ENCODE measurements at places on chromosomes 2 and 18.

GRCh38 chr18:43571078-43571689 is 293.9 kb upstream of the SYT4 start:
- DNase-seq, result no peak

- no peak for DNase-seq
Observed at GRCh38 chr2:8116661-8117060, 565.2 kb upstream of the ID2 start.

DNA sequence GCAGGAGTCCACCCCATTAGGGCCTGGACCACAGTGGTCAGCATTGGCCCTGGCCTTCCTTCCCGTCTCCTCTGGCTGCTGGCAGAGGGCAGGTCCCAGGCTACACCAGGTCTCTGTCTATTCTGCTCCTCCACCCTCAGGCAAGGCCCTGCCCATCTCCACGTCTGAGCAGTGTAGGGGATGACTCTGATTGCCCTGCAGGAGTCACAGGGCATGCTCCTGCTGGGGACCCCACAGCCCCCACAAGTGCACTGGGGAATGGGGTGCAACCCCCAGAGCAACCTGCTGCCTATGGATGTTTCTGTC is 40.0 kb downstream of the STK25 start:
- no peak for DNase-seq

DNA sequence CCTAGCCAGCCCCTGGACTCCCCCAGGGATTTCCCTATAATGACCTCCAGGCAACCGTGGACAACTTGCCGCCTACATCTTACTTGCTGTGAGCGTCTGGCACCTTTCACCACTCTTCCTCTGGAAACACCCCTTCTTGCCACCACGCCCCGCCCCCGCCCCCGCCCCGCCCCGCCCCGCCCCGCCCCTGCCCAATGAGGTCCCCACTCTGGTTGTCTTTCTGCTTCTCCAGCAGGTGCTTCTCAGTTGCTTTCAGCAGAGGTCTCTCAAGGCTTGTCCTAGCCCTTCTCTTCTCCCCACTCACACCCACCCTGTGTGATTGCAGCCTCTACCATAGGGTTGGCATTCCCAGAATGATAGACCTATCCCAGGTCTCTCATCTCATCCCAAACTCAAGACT is 214.5 kb downstream of the EN1 start:
- DNase-seq, result no peak

GRCh38 chr18:70781860-70782453 is 493.1 kb downstream of the SOCS6 start:
- DNase-seq, result peak; percentile 71

DNA sequence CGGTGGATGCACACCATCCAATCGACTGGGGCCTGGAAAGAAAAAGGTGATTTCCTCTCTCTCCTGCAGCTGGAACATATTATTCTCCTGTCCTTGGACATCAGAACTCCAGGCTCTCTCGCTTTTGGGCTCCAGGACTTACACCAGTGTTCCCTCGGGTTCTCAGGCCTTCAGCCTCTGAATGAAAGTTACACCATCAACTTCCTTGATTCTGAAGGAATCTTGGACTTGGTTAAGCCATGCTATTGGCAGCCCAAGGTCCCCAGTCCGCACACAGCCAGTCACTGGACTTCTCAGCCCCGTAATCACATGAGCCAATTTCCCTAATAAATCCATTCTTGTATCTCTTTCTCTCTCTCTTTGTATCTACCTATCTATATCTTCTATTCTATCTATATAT is 418.9 kb downstream of the IRS1 start:
- DNase-seq, result no peak

DNA sequence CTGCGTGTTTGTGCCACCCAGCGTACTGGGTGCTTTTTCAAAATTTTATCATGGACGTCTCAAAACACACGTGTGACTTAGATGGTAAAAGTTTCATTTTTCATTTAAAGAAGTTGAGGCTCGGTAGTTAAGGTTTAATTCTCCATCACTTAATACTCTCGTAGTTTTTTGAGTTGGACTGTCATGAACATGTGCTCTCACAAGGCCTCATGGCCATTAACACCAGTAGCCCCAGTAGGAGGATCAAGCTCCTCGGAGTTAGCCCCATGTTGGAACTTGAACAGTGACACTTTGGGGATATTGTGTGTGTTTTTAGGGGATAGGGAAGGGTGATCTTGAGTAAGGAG is 15.3 kb downstream of the NMUR1 start:
- no peak for DNase-seq

DNA sequence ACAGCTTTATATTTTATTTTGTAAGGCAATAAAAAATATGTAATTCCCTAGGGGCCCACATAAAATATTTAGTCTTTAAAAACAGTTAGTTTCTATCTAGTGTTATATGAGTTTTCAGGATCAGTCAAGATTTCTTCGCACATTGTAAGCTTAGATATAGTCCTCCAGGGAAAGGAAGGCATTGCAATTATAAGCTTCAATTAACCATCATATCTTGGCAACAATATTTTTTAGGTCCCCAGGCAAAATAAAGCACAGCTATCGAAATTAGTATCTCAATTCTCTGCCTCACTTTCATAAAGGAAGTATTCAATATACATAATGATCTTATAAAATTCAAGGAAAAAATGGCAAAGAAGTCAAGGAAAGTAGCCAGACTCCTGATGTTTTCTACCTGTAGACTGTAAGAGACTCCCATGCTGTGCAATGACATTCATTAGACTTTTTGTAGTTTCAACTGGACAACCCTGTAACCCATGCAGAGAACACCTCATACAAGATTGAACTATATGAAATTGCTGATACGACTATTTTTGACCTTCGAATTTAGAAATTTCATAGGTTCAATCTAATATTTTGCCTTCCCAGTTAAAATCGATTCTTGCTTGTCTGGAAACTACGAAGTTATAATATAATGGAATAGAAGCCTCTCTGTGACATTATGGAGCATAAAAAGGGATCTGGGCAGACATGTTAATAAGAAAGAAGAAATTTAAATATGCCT is 96.8 kb downstream of the UNC80 start:
- DNase-seq, result no peak
